ENCODE measurements at places on chromosomes 1 and 21.

- DNase-seq, result no peak
These were observed 65.1 kb downstream of the ALG14 start for GRCh38 chr1:95007687-95008086.

DNA sequence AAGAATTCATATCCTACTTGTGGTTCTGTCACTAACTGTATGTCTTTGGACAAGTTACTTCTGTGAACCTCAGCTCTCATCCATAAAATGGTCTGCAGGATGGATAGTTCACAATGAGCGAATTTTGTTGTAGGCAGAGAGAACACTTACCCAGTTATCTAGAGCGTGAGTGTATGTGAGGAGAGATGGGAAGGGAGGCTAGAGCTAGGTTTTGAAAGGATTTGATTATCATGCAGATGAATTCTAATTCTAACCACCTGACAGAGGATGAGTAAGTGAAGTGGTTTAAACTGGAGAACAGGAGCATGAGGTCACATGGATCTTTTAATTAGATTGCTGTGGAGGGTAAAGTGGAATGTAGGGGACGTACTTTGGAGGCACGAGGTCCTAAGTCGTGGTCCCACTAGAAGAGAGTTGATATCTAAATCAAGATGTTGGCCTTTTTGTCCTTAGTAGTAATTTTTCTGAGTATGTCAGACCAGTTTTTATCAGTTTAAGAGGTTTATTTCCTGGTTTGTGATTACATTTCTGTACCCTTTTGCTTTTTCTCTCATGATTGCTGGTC lies 5.0 kb downstream of the SUCO start:
- DNase-seq, result no peak

GRCh38 chr1:11245248-11245647 lies 17.1 kb downstream of the MTOR start:
- DNase-seq, result no peak

DNA sequence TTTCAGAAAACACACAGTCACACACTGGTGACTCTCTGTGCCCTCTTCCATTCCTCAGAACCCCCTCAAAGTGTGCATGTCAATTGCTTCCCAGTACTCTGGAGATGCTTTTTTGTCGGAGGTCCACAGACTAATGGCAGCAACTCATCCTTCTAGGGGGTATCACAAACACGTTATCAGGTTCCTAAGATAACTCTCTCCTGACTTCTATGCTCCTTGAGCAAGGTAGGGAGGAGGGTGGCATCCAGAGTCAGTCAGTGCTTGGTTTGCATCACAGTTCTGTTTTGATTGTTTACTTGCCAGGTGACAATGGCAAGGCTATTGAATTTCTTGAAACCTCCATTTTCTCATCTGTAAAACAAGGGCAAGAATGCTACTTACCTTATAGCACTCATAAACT lies 39.4 kb upstream of the DYNLT5 start:
- DNase-seq, result no peak

- DNase-seq, result no peak
These were observed 153.9 kb downstream of the FMN2 start for GRCh38 chr1:240245629-240246020.

GRCh38 chr1:67165468-67166041 lies 699 bp upstream of the IL23R start:
- no peak for DNase-seq

GRCh38 chr1:16122350-16122881 lies 33.5 kb downstream of the EPHA2 start:
- DNase-seq, result no peak

DNA sequence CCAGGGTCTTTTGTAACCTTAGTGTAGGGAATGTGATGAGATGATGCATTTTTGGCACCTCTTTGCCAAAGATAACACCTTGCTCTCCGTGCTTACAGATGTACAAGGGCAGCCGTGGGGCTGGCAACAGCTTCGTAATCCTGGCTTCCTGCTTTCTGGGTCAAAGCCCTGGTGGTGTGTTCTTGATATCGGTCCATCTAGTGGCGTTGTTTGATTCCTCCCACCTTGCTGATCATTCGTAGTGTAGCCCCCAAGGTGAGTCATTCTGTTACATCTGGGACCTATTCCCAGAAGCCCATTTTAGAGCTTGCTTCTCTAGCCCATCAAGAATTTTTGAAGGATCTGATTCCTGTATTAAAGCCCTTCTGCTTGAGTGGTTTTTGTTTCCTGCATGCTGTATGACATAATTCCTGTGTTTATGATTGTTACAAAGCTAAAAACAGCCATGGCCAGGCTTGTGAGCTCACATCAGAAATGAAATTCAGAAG lies 7.0 kb upstream of the CCT8 start:
- no peak for DNase-seq

DNA sequence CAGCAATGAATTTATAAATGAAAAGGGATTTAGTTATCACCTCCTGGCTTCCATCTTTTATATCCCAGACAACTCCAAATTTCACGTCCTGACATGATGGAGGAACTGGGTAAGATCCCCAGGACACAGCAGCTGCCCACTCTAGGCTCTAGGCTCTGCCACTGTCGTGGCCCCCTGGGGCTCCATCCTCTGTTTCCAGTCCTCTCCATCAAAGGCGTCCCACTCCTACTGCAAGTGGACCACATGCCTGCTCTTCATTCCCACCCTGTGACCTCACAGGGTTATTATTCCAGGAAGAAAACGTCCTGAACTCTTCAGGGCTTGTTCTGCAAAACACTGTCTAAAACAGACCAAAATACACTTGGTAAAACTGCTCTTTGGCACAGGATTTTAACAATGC lies 11.9 kb downstream of the URB1 start:
- no peak for DNase-seq

DNA sequence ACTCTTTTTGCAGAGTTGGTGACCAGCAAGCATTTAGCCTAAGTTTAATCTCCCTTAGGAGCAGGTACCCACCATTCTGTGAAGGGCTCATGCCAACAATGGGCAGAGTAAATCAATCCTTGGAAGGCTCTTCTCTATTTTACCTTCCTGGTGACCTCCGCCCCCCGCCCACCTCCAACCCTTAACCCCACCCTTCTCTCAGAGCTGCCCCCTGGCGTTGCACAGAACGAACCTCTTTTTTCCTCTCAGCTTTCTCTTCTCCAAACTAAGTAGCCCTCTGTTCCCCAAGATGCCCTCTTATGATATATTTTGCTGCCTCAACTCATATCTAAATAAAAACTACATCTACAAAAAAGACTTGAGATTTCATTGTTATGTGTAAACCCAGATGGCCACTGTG lies 186.8 kb downstream of the SEC16B start:
- DNase-seq, result no peak

DNA sequence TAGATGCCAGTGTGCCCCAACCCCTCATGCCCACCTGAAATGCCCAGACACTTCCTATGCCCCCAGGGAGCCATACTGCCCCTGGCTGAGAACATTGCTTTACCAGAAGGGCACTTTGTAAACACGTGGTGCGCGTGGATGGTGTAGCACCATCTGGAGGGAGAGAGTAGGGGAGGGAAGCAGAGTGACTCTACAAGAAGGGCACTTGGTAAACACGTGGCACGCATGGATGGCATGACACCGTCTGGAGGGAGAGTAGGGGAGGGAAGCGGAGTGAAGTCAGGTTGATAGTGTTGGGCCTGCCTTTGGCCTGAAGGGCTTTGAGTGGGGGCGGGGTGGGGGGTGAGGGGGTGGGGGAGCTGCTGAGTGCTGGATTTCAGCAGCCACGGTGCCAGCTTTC lies 324.0 kb upstream of the VAMP3 start:
- DNase-seq, result no peak

DNA sequence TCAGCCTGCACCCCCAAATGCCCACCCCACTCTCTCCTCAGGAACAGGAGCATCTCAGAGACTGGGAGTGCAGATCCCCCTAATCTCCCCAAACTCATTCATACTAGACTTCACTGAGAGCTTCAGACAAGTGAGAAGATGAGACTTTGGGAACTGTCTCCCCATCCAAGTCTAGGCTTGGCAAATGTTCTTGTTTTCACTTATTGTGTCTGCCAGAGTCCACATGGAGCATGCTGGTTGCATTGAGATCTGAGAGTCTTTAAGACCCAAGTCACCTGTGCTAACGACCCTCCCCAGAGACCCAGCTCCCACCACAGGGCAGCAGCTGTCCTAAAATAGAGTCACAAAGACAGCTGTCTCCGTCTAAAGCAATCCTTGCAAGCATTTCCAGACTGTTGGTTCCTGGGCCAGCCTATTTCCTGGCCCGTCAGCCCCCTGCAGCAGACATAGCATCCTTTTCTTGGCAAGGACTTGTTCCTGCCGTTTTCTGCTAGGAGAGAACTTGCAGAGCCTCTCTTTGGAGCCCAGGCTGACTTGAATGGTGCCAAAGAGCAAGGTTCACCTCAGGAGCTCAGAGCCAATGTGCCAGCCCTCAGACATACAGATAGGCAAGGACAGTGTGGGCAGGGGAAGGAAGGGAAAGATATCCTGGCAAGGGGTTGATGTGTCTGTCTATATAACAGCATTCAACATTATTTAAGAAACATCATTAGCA lies 1.9 kb upstream of the CNTN2 start:
- DNase-seq, result no peak

GRCh38 chr21:44792702-44793591 lies 8.7 kb downstream of the UBE2G2 start:
- peak; percentile 70 for DNase-seq

DNA sequence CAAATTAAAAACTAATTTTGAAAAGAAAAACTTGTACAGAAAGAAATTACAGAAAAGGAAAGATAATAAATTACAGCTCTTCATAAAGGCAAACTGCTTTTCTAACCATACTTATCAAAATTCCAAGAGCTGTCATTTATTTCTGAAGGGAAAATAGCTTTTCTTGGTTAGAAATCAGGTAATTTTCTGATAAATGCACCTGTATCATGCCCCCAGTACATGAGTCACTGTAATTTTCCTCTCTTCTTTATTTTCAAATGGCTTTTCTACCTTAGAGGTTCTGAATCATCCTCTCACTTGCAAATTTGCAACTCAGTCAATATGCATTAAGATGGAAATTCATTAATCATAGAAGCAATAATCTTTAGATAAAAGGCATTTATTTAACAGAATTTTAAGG lies 100.1 kb downstream of the SLC35F3 start:
- DNase-seq, result no peak

DNA sequence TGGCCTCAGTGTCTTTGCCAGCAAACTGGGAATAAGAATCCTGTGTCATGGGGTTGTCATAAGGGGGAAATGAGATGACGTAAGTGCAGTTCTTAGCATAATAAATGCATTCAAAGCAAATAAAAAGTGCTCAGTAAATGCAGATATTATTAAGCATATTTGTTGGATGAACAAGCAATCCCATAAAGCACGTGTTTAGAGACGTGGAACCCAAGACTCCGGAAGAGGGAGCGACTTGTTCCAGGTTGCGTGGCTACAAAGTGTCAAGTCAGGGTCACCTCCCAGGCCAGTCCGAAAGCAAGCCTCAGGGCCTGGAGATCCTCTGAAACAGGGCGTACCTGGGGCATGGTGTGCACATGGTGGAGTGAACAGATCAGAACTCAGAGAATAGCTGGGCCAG lies 58.0 kb upstream of the LAPTM5 start:
- no peak for DNase-seq

DNA sequence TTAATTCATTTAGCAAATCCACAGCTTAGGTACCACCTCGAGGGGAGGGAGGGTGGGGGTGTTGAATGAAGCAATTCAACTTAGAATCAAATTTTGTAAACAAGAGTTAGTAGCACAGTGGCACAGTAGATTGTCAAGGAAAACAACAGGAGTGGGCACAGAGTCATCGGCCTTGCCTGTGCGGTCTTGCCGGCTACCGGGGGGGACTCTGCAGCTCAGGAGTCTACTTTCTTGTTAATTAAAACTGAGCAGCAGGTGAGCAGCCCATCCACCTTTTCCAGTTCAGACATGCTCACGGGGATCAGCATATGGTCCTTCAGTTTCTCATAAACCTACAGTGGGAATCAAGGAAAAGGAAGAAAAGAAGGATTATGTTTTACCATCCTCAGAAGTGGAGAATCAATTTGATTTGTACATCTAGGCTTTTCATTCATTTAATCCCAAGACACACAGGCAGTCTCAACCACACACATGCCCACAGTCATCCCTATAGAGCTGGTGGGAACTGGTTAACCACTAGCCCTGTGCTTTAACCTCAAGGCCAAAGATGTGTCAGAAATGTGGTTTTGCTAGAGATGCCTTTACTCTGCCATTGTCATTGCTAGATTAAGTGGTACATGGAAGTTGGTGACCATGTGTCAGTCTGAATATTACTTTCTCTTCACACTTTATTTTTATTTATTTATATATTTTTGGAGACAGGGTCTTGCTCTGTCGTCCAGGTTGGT lies 45.0 kb upstream of the BCL10 start:
- no peak for DNase-seq

GRCh38 chr21:17045214-17045853 lies 467.5 kb upstream of the CXADR start:
- peak; percentile 58 for DNase-seq

DNA sequence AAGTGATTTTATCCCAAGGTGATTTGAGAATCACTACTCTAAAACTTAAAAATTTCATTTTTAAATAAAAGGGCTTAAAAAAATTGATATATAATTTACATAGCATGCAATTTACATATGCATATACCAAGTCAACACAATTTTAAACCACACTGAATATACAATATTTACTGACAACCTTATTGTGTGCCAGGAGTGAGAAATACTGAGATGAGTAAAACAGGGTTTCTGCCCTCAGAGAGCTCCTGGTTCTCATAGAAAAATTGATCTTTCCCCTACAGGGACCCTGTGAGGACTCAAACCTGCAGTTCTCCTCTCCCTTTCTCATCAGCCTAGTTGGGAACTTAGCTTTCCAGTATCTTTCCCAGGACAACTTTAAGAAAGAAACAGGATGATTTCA lies 27.0 kb downstream of the PLPP3 start:
- no peak for DNase-seq

DNA sequence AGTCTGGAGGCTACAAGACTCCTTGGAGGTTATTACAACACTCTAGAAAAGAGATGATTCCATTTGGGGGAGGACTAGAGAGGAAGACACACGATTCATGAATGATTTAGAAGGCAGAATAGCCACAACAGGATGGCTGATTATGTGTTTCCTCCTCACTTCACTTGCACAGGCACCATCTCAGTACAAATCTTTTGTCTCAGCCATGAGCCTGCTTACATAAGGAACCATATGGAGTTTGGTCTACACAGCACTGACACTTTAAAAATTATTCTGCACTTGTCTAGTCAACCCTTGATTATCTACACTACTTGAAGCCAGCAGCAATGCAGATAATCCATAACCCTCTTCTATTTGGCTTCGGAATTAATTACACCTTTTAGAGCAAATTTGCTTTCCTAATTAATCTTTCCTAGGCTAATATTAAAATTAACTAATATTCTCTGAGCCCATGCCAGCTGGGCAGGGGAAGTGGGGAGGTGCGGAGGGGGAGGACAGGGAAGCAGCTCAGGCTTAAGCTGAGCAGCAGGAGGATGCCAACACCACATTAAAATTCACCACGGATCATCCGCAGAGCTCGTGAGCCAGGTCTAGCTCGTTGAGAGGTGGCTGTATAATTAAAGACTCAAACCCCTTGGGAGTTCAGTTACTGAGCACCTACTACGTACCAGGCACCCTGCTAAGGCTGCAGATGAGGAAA lies 3.2 kb upstream of the LEMD1 start:
- DNase-seq, result no peak
